ENCODE measurements at places on chromosomes 16 and 17. TPM values are rescaled to one million over a fixed set of nuclear protein-coding genes. Genes with fewer than 3 reads are reported as not detected.

Gene SOX9
- 1.7 TPM for total RNA-seq

Gene MEFV
- under 0.01 TPM for total RNA-seq

Gene IFT20
- 51.4 TPM for total RNA-seq

Gene BAIAP2
- 25.0 TPM for total RNA-seq

Gene KRTAP1-1
- total RNA-seq: not detected

Gene GLG1
- total RNA-seq: 128 TPM

Gene TBC1D3G
- not detected for total RNA-seq

Gene CDRT15
- total RNA-seq: not detected

Gene ESRP2
- under 0.01 TPM for total RNA-seq

Gene PIP4K2B
- 45.7 TPM for total RNA-seq

Gene IRX3
- 0.86 TPM for total RNA-seq

Gene ZNF594
- total RNA-seq: 11.7 TPM

Gene HNF1B
- not detected for total RNA-seq

Gene SLC9A5
- 1.9 TPM for total RNA-seq

Gene KRT17
- 6.1 TPM for total RNA-seq

Gene ZDHHC1
- total RNA-seq: 5.2 TPM

Gene RGS9
- total RNA-seq: 2.6 TPM

Gene ZMYND15
- not detected for total RNA-seq

Gene SHCBP1
- 31.5 TPM for total RNA-seq

Gene KRT39
- total RNA-seq: not detected

Gene CENPT
- 39.7 TPM for total RNA-seq

Gene KRT13
- total RNA-seq: not detected

Gene TBC1D3I
- total RNA-seq: 0.97 TPM

Gene KRTAP1-5
- total RNA-seq: 16.4 TPM

Gene C17orf67
- 0.86 TPM for total RNA-seq

Gene HBA1
- not detected for total RNA-seq

Gene TMED6
- 0.64 TPM for total RNA-seq

Gene ABCC1
- 34.1 TPM for total RNA-seq

Gene UTS2R
- total RNA-seq: not detected

Gene KIF1C
- total RNA-seq: 50.6 TPM

Gene ZNF629
- total RNA-seq: 21.6 TPM

Gene MYCBPAP
- 0.64 TPM for total RNA-seq

Gene TLCD1
- 6.1 TPM for total RNA-seq

Gene ASPA
- total RNA-seq: under 0.01 TPM

Gene MGAT5B
- 0.32 TPM for total RNA-seq

Gene HIGD1B
- total RNA-seq: not detected

Gene ADAM11
- total RNA-seq: 0.32 TPM

Gene SCARF1
- 0.64 TPM for total RNA-seq

Gene ABHD15
- 8.2 TPM for total RNA-seq
